ENCODE measurements at places on chromosomes 3 and 15. TPM values are rescaled to one million over a fixed set of nuclear protein-coding genes. Genes with fewer than 3 reads are reported as not detected.

VPS18 gene
- total RNA-seq = 66.0 TPM

NUP210 gene
- 43.3 TPM for total RNA-seq

MANF gene
- 133 TPM for total RNA-seq

ZNF660 gene
- total RNA-seq = 2.3 TPM

TEX55 gene
- not detected for total RNA-seq

TMEM212 gene
- not detected for total RNA-seq

CAV3 gene
- not detected for total RNA-seq

UACA gene
- total RNA-seq = 9.4 TPM

TMEM45A gene
- total RNA-seq = 10.5 TPM

IL17RE gene
- 3.6 TPM for total RNA-seq

OSBPL10 gene
- 37.4 TPM for total RNA-seq

FETUB gene
- total RNA-seq = not detected

GOLGA8S gene
- not detected for total RNA-seq

Data from kidney epithelial cell (primary cell).